ENCODE measurements at places on chromosomes 4 and X. TPM values are rescaled to one million over a fixed set of nuclear protein-coding genes. Genes with fewer than 3 reads are reported as not detected.

SYN1 gene
- total RNA-seq, result under 0.01 TPM

DNA sequence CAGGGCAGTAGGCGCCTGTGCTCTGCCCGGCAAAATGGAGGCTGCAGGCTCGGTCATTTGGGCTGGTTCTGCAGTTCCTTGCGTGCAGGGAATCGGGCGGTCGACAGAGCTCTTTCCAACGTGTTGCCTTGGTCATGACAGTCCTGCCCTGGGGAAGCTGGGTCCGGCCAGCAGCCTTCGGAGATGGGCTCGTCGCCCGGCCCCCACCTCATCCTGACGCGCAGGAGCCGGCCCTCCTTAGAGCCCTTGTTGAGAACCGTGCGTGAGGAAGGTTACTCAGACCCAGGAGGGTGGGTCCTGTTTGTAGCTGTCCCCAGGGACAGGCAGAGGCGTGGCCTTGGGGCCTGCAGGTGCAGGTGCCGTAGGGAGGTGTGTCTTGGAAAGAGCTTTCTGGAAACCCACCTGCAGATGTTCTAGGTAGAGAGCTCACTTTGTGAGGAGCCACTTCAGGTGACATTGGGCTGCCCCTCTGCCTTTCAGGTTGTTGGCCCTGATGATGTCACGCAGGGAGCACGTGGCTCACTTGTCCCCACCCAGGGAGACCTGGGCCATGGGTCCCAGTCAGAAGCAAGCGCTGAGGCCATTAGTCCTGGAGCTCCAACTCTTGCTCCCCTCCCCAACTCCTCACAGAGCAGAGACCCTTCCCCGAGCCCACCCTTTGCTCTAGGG lies 15.2 kb upstream of the HGFAC start:
- no peak for DNase-seq

- DNase-seq, result no peak
Observed at GRCh38 chr4:71976523-71976922, 55.3 kb upstream of the NPFFR2 start.

ITIH6 gene
- total RNA-seq, result not detected

- DNase-seq, result no peak
Observed at GRCh38 chr4:123824524-123824923, 427.9 kb downstream of the SPRY1 start.

ZDHHC15 gene
- total RNA-seq, result under 0.01 TPM

DNA sequence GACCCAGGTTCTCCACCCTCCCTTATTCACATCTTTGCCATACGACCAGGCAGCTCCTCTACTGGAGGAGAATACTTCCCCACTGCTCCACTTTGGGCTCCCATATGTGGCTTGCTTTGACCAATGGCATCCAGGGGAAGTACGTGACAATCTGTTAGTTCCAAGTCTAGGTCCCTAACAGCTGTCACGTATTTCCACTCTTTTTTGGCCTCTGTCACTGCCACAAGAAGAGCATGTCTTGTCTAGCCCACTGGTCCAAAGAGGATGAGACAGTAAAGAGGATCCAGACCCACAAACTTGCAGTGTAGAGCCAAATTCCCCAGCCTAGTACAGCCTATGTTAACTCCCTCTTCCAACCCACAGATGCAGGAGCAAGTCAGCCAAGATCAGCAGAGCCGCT lies 49.7 kb upstream of the GATB start:
- DNase-seq, result no peak

H2BW2 gene
- total RNA-seq, result not detected

ARMCX4 gene
- 3.4 TPM for total RNA-seq

GALNTL6 gene
- not detected for total RNA-seq

All from dermis microvascular lymphatic vessel endothelial cell (primary cell).